ENCODE measurements at places on chromosomes 5 and 9. TPM values are rescaled to one million over a fixed set of nuclear protein-coding genes. Genes with fewer than 3 reads are reported as not detected.
A peak's percentile ranks its signal among the peaks of the same experiment; 100 is the strongest.

- DNase-seq = peak; percentile 19
Observed at GRCh38 chr9:111232997-111233790, 96.8 kb downstream of the OR2K2 start.

DNA sequence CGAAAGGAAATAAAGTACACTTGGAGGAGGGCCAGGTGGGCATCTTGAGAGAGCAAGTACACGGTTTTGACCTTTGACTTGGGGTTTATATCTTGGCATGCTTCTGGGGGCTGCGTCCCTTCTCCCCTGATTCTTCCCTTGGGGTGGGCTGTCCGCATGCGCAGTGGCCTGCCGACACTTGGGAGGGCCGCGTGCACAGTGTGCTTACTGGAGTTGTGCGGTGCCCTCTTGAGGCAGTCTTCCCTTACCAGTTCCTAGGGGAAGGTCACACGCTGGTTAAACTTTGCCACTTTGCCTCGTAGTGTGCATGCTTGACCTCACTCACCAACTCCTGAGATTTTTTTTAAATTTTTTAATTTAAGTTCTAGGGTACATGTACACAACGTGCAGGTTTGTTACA lies 4.3 kb upstream of the CLPTM1L start:
- DNase-seq = no peak

The KCNMB1 gene
- not detected for total RNA-seq

DNA sequence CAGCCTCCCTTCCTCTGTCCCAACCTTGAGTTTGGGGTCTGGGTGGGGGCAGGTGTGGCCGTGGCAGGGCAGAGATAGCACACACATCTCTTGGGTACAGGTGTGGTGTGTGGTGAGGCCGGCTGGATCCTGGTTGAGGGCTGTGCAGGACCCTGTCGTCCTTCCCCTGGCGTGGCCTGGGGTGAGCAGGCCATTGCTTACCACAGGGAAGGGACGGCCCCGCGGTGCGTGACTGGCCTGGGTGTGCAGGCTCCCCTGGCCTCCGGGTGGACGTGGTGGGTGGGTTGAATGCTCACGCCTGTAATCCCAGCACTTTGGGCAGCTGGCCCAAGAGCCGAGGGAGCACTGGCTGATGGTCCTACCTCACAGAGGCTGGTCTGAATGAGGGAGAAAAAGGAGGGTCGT lies 1.2 kb downstream of the ARRDC1 start:
- DNase-seq = no peak

The TPPP gene
- 0.26 TPM for total RNA-seq
